ENCODE measurements at places on chromosomes 1 and 21.

DNA sequence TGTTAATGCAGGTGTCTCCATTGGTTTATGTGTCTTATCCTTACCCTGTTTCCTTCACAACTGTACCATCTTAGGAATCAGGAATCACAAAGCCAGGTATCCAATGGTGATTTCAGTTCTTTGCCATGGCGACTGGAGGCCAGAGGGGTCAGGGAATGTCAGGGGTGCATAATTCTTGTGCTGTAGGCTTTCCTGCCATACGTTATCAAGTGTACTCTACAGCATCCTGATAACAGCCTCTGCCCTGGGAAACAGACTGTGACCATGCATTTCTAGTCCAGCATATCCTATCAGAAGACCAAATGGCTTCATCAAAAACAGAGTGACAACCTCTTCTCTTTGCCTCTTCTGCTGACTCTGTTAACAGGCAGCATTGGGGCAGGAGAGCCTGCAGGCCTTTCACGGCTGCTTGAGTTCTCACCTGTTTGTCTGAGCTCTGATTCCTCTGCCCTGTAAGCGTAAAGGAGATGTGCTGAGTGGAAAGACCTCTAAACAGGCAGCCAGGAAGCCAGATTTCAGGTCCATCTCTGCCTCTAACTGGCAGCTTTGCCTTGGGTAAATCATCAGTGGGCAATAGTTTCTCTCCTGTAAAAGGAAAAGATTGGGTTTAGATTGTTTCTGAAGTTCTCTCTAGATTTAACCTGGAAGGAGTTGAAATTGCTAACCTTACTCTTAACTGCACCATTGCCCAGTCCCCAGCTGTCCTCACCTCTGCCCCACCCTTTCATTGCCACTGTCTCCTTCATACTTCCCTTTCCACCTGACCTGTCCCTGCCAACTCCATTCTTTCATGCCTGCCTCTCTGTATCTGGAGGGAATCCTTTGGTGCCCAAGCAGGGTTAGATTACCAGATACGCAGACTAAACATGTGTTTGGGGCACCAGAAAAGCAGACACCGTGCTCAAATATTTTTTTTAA is 80.2 kb downstream of the LRRC8D start:
- no peak for DNase-seq

- DNase-seq = peak; percentile 63
Observed at GRCh38 chr1:160078512-160079195, 2.7 kb upstream of the KCNJ9 start.

GRCh38 chr1:153922076-153922971 is 448 bp downstream of the GATAD2B start:
- peak; percentile 83 for DNase-seq

GRCh38 chr1:169509354-169509753 is 23.6 kb upstream of the SLC19A2 start:
- no peak for DNase-seq

DNA sequence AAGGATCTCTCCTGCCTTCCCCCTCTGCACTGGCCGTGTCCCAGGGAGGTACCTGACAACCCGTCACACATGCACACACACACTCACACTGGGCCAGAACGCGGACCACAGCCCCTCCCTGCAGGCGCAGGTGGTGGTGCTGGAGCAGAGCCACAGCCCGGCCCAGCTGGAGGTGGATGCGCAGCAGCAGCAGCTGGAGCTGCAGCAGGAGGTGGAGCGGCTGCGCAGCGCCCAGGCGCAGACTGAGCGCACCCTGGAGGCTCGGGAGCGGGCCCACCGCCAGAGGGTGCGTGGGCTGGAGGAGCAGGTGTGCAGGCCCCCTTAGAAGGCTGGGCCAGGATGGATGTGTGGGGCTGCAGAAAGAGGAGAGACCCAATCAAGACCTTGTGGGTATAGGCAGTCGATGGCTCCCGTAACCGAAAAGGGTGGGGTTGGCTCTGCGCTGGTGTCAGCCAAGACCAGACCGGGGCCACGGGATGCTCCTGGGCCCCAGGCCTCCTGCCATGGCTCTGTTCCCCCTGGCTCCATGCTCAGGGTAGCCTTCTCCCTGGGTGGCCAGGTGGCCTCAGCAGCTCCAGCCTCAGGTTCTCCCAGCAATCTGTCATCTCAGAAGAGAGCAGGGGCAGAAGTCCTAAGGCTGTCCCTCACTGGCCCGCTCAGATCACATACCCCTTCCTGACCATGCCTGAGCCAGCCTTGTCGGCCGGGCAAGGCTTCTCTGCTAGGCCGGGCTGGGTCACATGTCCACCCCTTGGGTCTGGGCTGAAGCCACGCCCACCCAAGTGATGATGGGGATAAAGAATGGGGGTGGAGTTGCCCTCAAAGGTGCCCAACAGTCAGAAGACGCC is 8.9 kb downstream of the MFAP2 start:
- no peak for DNase-seq

- DNase-seq = no peak
Observed at GRCh38 chr1:200292699-200293098, 117.1 kb downstream of the ZNF281 start.

DNA sequence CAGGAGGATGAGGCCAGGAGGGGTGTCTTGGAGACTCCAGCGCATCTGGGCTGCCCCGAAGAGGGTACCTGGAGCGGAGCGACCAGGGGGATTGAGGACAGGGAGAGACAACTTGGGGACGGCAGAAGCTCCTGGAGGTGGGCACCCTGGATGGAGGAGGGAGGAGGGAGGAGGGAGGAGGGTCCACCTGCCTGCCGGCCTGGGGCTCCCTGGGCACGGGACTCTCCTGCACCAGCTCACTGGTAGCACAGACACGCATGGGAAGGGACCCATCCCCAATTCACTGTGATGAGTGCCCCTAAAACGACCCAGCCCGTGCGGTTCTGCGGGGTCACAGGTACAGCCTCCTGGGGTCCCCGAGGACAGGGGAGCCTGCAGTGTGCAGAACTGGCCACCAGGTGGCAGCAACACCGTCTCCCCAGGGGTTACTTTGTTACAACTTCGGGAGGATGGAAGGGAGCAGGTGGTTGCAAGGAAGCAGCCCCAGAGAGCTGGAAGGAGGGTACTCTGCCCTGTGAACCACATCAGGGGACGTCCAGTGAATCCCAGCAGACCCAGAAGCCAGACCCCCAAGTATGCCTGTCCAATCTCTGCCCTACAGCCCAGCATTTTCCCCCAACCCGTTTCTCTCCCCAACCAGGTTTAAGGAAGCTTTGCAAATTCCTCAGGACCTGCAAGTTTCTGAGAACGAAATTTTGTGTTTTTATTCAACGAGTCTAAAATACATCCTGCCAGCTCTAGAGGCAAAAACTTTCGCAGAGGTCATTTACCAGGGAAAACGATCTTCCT is 482.4 kb downstream of the NPHP4 start:
- DNase-seq = peak; percentile 55

- DNase-seq = no peak
Observed at GRCh38 chr21:45432575-45433255, 27.8 kb downstream of the COL18A1 start.

DNA sequence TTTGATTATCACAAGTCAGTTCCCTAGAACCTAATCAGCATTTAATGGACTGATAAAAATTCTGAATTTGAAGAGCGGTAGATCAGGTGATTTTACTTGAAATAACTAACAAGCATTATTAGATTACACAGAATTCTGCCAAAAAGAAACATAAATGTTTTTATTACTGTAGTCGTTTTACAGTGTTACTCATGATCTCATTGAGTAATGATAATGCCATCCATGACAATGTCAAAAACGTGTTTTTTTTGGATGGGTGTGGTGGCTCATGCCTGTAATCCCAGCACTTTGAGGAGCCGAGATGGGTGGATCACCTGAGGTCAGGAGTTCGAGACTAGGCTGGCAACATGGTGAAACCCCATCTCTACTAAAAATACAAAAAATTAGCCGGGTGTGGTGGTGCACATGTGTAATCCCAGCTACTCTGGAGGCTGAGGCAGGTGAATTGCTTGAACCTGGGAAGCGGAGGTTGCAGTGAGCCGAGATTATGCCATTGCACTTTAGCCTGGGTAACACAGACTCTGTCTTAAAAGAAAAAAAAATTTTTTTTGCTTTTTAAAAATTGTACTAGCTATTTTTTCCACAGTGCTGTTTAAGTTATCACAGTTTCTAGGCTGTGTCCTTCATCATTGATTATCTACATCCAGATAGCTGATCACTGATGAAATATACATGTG is 56.6 kb downstream of the LAMC1 start:
- DNase-seq = no peak

- DNase-seq = no peak
Observed at GRCh38 chr1:224815647-224816046, 113.8 kb upstream of the DNAH14 start.

DNA sequence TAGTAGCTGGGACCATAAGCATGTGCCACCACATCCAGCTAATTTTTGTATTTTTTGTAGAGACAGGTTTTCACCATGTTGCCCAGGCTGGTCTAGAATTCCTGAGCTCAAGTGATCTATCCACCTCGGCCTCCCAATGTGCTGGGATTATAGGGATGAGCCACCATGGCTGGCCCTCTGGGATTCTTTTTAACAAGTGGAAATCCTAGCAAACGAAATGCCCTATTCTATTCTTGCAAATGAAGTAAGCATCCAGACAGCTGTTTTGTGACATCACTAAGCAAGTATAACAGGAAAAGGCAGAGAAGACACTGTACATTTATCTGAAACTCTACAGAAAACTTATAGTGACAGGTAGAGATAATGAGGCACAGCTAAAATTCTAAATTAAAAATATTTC is 86.4 kb downstream of the DDAH1 start:
- DNase-seq = no peak

- DNase-seq = no peak
Observed at GRCh38 chr1:41622859-41623732, 138.6 kb upstream of the EDN2 start.

- DNase-seq = no peak
Observed at GRCh38 chr1:155529929-155530328, 32.7 kb downstream of the ASH1L start.
